ENCODE measurements at places on chromosomes 5 and 9.

DNA sequence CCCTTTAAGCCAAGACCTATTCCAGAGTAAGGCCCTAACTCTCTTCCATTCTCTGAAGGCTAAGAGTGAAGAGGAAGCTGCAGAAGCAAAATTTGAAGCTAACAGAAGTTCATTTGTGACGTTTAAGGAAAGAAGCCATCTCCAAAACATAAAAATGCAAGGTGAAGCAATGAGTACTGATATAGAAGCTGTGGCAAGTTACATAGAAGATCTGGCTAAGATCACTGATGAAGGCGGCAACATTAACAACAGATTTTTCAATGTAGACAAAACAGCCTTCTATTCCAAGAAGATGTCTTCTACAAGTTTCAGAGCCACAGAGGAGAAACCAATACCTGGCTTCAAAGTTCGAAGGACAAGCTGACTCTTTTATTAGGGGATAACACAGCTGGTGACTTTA, 1143.4 kb downstream of the CDH12 start:
- no peak for DNase-seq

DNA sequence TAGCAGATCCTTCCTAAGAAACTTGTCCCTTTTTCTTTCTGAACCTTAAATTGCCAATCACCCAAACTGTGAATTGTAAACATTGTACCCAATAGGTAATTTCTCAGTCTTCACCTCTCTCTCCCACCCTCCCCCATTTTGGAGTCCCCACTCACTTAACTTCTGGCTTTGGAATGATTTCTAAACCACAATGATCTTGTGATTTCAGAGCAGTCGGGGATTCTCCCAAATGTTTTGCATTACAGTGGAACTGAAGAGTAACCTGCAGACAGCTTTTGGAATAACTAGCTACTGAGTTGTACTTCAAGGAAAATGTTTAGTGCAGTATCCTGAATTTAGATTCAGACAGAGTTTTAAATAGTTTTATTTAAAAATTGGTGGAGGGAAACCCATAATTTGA, 19.2 kb downstream of the SLC27A6 start:
- no peak for DNase-seq

- DNase-seq = no peak
Measured at GRCh38 chr9:103068753-103069152, 73.6 kb downstream of the CYLC2 start.

DNA sequence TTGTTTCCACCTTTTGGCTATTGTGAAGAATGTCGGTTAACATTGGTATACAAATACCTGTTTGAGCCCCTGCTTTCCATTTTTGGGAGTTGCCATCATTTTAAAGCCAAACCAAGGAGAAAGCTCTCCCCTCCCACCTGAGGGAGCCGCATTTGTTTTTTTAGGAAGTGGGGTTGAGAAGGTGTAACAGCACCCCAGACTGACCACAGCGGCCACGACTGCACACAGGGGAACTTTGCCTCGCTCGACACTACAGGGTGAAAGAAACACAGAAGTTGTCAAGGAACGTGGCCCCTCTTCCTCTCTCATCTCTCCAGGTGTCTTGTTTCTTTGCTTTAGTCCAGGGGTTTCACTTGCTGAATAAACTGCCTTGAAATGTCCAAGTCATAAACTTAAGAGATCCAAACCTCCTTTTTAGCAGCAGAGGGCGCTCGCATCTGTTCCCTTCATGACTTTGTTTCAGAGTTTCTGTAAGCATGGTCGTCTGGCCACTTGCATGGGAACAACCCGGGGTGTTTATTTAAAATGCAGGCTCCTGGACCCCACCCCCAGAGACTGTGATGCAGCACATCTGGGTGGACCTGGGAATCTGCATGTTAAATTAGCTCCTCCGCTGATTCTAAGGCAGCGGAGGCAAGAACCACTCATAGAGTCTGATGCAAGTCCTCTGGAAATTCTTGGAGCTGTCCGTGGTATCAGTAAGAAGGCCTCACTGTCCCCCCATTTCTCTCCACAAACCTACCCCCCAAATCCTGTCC, 2.1 kb upstream of the TTLL11 start:
- DNase-seq = no peak

DNA sequence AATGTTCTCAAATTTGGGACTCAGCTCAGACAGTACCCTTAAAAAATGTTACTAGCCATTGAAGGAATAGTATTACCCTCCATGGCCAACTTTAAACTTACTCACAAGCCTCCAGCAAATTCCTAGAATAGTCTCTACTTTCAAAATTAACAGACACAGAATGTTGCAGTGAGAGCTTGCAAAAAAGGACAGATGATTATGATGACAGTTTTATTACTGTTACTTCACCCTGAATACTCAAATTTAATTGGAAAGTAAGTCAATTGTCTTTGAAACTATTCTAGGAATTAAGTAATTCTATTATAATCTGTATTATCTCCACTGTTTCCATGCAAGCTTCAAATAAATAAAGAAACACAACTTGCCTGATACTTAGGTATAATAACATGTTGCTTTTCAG, 288.3 kb downstream of the SLF1 start:
- no peak for DNase-seq

Measured in activated T-helper 1 cell treated with anti-CD3 and anti-CD28 coated beads, Interleukin-2, amount 50 U/mL, for 16 hours (primary cell).